ENCODE measurements at places on chromosomes 12 and 14.

DNA sequence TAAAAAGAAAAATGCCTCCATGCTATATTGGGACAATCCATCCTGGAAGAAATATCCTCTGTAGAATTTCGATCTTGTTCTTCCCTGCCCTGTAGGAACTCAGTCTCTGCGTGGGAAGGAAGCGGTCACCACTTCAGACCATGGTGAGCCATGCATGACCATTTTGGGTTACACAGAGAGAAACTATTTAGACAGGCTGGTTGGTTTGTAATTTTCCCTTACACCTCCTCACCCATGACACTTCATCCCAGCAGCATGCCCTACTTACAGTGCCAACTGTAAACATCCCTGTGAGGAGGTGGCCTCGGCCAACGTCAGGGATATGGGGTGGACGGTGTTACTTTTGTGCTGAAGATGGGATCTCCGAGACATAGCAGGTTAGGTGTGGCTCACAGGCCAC lies 121.4 kb downstream of the SMOC1 start:
- DNase-seq = no peak

DNA sequence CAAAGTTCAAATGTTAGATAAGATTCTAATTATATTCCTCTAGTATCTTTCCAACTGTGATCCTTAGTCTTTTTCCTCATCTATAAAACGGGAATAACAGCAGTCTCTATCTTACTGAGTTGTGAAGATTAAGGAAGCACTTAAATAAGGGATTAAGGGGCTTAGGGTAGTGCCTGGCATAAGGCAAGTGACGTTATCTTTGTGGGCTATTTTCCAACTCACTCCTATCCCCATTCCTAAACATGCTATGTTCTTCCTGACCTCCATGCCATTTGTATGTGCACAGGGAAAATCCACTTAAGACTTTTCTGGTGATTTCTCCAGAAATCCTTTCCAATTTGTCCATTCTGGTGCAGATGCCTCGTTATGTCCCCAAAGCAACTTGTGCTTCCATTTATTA lies 33.3 kb downstream of the SUPT16H start:
- DNase-seq = no peak

DNA sequence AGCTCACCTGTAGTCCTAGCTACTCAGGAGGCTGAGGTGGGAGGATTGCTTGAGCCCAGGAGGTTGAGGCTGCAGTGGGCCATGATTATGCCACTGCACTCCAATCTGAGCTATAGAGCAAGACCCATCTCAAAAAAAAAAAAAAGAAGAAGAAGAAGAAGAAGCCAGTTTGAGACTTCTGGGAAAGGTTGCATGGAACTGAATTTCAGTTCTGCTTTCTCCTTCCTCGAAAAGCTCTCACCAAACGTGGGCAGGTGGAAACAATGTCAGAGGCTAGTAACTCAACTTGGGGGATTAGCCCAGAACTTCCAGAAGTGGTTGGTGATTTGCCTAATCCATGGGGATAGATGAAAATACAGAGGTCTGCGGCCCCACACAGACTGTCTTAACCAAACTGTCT lies 18.7 kb downstream of the FLVCR2 start:
- DNase-seq = no peak

DNA sequence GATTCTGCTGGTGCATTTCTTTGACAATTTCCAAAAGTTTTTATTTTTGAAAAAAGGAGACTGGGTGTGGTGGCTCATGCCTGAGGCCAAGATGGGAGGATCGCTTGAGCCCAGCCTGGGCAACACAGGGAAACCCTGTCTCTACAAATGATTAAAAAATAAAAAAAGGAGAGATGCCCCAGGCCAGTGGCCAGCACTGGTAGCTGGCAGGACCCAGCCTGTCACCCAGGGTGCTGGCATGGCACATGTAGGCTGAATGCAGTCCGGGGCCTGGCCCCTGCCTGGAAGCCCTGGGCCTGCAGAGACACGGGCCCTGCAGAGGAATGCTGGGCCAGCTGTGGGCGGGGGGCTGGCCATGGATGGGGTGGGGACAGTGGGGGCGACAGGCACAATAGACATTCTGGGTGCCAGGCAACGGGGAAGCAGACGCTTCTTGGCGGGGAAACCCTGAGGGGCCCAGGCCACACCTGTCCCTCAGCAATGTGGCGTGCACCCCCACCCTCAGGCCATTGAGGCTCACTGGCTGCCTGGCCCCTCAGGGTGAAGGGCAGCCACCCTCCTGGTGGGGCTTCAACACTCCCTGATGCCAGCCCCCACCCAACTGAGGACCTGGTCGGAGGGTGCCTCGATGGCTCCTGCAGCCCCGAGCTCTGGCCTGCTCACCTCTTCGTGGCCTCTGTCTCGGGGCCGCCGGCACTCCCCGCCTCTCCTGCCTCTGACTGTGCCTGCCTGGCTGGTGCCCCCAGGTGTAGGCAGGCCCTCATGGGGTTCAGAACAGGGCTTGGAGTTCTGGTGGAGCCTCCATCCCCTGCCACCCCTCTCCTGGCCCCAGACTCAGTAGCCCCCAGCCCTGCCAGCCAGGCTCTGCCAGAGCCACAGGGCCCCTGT lies 12.1 kb downstream of the TRMT61A start:
- no peak for DNase-seq

DNA sequence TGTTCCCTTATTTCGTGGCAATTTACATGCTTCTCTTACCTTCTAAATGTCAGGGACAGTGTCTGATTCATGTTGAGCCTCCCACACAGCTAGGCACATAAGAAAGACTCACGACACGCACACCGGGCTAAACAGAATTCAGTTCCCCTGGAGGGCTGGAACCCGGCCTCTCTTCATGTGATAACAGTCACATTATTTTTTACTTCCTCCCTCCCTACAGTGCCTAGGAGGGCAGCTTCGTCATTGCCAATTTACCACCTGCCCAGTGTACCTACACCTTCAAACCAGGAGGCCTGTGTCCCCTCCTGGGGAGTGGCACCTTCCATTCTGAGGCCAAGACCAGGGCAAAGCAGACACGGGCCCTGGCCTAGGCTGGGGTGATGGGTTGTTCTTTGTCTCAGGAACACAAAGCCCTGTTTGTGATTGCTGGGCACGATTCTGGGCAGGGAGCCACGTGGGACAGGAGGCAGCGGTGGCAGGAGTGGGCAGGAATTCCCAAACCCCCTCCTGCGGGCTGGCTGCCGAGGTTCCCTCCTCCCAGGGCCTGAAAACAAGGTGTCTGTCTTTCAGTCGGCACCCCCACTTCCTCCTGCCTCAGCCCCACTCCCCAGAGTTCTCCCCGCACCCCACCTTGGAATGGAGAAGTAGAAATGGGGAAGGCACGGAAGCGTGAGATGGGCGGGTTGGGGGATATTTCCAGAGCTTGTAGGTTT lies 6.8 kb upstream of the RASAL1 start:
- no peak for DNase-seq

GRCh38 chr12:51371295-51371953 lies 19.8 kb downstream of the GALNT6 start:
- no peak for DNase-seq

DNA sequence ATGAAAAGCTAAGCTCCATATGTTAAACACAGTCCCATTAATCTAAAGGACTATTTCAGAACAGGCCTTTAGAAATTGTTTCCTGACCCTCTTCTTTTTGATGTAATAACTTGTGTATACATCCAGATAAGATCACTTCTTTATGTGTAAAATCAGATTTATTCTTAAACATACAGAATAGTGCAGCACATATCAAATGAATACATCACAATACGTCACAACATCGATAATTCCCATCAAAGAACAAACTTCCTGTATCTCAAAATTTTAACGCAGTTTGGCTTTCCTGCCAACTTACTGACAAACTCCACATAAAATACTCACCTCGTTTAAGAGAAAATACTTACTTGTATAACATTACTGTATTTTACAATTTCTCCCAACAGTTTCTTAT lies 108.7 kb downstream of the ITPR2 start:
- DNase-seq = no peak

DNA sequence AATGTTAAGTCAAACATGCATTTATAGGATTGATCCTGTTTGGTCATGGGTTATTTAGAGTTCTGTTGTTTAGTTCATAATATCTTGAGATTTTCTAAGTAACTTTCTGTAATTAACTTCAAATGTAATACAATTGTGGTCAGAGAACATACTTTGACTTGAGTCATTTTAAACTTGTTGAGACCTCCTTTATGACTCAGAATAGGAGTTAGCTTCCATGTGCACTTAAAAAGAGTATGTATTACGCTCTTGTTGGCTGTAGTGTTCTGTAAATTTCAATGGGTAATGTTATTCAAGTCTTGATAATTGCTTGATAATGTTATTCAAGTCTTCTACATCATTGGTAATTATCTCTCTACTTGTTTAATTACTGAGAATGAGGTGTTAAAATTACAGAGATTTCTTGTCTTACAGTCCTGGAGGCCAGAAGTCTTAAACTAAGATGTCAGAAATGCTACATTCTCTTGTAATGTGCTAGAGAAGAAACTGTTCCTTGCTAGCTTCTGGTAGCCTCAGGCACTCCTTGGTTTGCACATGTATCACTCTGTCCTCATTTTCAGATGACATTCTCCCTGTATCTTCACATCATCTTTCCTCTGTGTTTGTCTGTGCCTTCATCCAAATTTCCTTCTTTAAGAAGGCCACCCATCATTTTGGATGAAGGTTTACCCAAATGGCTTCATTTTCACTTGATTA lies 197.3 kb downstream of the TMTC3 start:
- no peak for DNase-seq

- no peak for DNase-seq
Measured at GRCh38 chr14:52124791-52125684, 56.2 kb upstream of the NID2 start.

GRCh38 chr14:104353921-104354701 lies 215.7 kb downstream of the KIF26A start:
- no peak for DNase-seq

DNA sequence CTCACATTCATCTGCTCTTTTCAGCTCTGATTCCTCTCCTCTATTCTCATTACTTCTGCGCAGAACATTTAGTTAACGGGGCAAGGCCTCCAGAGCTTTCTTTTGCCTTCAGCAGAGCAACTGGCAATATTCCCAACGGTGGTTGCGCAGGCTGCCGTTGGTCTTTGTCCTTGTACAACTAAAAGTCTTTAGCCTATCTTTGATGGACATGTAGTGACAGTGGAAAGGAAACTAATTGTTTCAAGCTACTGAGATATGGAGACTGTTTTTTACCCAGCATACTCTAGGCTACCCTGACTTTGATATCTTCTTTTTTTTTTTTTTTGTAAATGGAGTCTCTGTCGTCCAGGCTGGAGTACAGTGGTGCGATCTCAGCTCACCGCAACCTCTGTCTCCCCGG lies 12.6 kb downstream of the R3HDM2 start:
- DNase-seq = no peak

GRCh38 chr14:89724628-89724960 lies 229.9 kb downstream of the EFCAB11 start:
- no peak for DNase-seq

- DNase-seq = no peak
Measured at GRCh38 chr12:50739611-50740010, 24.3 kb upstream of the ATF1 start.
